ENCODE measurements at places on chromosomes 12 and 14. TPM values are rescaled to one million over a fixed set of nuclear protein-coding genes. Genes with fewer than 3 reads are reported as not detected.

The CLEC9A gene
- not detected for total RNA-seq

The LRP1-AS gene
- total RNA-seq = not detected

The KRT74 gene
- total RNA-seq = not detected

The MYBPC1 gene
- not detected for total RNA-seq

The CAPZA3 gene
- total RNA-seq = not detected

The TAMALIN gene
- 41.4 TPM for total RNA-seq

The NINJ2 gene
- 0.90 TPM for total RNA-seq

The OR4E2 gene
- total RNA-seq = not detected

The LBHD2 gene
- total RNA-seq = not detected

The KRT79 gene
- 0.28 TPM for total RNA-seq

The SLC25A47 gene
- not detected for total RNA-seq

The CISTR gene
- not detected for total RNA-seq

The WDHD1 gene
- total RNA-seq = 13.9 TPM

The HOXC9 gene
- total RNA-seq = not detected

The LRFN5 gene
- under 0.01 TPM for total RNA-seq

The PTPN21 gene
- total RNA-seq = 10.5 TPM

The NGB gene
- total RNA-seq = not detected

The SDS gene
- not detected for total RNA-seq

The ACOT4 gene
- total RNA-seq = 0.27 TPM

The FGF6 gene
- not detected for total RNA-seq

The KLHDC1 gene
- total RNA-seq = 1.1 TPM

The RPGRIP1 gene
- not detected for total RNA-seq

The PRICKLE1 gene
- total RNA-seq = 21.4 TPM

The RNASE2 gene
- not detected for total RNA-seq

The KRT75 gene
- total RNA-seq = not detected

The TPH2 gene
- total RNA-seq = not detected

The BEGAIN gene
- not detected for total RNA-seq

The FGF23 gene
- not detected for total RNA-seq

The CCDC177 gene
- total RNA-seq = not detected
